ENCODE measurements at places on chromosomes 5 and 9.

- no peak for DNase-seq
These were observed 16.2 kb upstream of the TLE4 start for GRCh38 chr9:79555474-79556089.

DNA sequence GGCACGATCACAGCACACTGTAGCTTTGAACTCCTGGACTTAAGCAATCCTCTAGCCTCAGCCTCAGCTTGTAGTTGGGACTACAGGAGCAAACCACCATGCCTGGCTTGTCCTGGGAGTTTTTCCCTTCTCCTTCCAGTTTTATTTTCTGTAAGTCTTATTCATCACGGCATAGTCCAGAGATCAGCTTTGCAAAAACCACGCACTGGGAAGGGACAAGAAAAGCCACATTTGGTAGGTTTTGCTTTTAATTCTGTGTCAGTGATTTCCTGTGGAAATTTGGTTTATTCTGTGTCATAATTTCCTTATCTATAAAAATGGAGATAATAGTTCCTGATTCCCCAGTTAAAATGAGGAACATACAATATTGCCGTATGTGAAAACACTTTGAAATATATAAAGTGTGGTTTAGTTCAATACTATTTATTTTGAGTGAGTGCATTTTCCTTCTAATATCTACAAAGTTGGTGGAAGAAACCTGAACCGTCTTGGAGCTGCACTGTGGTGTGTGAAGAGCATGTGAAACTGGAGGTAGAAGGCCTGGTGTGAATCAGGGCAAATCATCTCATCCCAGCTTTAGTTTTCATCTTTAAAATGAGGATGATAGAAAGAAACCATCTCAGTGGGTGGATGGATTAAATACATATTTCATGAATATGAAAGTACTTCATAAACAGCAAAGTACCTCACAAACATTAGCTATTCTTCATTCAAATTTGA lies 92.8 kb upstream of the ELL2 start:
- no peak for DNase-seq

DNA sequence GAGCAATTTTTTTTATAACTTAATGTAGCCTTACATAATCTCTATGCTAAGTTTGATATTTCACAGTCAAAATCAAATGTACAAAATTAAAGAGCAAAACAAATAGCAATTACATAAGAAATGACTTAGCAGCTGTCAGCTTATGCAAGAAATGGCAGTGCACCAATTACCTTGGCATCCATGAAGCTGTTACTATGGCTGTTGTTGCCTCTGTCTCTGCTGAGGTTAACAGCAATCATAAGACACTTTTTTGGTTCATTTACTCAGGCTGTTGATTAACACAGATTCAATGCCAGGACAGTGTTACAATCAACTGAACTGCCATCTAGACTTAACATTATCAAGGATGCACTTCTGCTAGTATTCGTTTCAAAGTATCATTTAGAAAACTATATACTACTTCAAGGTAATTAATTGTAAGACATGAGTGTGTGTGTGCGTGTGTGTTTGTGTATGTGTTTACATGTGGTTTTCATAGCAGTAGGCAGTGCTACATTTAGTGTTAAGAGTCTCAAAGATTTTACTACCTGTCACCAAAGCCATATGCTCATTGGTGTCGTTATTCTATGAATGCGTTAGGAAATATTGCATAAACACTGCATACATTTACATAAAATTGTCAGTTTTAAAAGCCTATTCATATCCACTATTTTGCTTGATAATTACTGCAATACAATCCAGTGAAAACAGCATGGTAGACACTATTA lies 1084.2 kb upstream of the COX7C start:
- no peak for DNase-seq

GRCh38 chr5:59221769-59222168 lies 638.9 kb downstream of the RAB3C start:
- DNase-seq, result no peak

DNA sequence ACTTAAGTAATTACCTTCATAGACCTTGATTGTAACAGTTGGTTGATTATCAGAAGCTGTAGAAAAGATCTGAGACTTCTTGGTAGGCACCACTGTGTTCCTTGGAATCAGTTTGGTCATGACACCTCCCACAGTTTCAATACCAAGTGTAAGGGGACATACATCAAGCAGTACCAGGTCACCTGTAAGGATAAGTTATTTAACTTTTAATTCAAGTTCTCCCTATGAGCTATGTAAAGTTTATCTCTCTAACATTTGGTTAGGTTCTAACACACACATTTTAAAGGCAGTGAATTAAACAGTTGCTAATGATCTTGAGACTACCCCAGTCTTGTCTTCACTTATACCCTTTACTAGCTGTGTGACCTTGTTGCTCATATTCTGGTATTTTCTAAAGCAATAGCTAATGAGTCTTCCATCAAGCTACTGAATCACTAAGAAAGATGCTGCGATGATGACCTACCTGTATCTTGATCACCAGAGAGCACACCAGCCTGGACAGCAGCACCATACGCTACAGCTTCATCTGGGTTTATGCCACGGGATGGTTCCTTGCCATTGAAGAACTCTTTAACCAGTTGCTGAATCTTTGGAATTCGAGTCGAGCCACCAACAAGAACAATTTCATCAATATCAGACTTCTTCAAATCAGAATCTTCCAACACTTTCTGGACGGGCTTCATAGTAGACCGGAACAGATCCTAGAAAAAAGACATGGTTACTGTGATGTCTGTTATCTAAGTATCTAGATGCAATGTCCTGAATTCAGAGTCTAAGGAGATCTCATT lies 2.8 kb downstream of the HSPA5 start:
- DNase-seq, result no peak
